Stimulated activated CD8-positive, alpha-beta memory T cell treated with anti-CD3 and anti-CD28 coated beads, Interleukin-4, amount 100 ng/mL, for 4 hours (primary cell): ENCODE measurements at places on chromosomes 7 and 10.

GRCh38 chr10:28434063-28434462 lies 98.9 kb upstream of the WAC start:
- DNase-seq: no peak

DNA sequence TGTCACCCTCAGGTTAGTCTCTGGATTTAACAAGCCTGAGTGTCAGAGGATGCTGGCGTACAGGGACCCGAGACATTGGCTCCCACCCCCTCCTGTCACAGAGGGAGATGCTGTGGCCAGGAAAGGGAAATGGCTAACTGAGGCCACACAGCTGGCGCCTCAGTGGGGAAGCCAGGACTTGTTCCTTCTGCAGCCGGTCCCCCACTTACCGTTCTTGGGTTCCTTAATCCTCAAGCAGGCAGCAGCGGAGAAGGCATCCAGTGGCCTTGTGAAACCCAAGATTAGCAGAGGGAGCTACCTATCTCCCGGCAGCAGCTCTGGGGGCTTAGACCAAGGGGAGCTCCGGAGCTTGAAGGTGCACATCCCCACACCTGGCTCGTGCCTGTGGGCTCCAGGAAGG lies 65.4 kb downstream of the NEURL1 start:
- DNase-seq: no peak

DNA sequence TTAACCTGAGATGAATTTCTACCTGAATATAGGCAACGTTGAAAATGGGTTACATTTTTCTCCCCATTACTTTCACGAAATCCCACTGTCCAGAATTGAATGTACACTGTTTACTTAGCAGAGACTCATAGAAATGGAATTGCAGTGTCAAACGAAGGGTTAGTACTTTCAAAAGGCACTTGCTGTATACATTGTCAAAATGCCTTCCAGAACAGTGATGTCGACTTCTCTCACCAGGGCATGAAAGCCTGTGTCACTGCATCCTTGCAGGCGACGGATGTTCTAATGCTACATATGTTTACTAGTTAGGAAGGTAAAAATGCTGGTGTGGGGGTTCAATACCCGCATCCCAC lies 41.2 kb downstream of the TACC2 start:
- no peak for DNase-seq

- DNase-seq: no peak
Observed at GRCh38 chr10:14240253-14241189, 90.2 kb downstream of the FRMD4A start.

GRCh38 chr10:108204528-108205305 lies 1040.2 kb upstream of the SORCS1 start:
- DNase-seq: no peak
